ENCODE measurements at places on chromosomes 4 and X.
A peak's percentile ranks its signal among the peaks of the same experiment; 100 is the strongest.

DNA sequence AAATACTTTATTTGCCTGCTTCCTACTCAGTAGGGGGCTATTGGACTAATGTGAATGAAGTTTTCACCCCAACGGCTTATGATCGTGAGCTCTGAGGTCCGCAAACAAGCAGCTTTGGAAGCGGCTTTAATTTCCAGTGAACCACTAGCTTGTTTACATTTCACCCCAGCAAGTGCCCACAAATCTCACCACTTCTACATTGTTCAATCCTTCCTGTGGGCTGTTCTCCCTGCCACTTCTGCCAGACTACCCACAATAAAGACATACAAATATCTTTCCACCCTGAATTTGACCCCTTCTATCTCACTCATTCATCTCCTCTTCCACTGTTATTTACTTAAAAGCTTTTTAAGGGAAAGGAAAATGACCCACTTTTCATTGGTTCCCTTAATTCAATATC, 98.0 kb downstream of the CDS1 start:
- DNase-seq, result no peak

- DNase-seq, result no peak
Measured at GRCh38 chr4:176919631-176920030, 126.9 kb upstream of the VEGFC start.

GRCh38 chrX:7889135-7889534, 38.1 kb downstream of the PNPLA4 start:
- DNase-seq, result no peak

DNA sequence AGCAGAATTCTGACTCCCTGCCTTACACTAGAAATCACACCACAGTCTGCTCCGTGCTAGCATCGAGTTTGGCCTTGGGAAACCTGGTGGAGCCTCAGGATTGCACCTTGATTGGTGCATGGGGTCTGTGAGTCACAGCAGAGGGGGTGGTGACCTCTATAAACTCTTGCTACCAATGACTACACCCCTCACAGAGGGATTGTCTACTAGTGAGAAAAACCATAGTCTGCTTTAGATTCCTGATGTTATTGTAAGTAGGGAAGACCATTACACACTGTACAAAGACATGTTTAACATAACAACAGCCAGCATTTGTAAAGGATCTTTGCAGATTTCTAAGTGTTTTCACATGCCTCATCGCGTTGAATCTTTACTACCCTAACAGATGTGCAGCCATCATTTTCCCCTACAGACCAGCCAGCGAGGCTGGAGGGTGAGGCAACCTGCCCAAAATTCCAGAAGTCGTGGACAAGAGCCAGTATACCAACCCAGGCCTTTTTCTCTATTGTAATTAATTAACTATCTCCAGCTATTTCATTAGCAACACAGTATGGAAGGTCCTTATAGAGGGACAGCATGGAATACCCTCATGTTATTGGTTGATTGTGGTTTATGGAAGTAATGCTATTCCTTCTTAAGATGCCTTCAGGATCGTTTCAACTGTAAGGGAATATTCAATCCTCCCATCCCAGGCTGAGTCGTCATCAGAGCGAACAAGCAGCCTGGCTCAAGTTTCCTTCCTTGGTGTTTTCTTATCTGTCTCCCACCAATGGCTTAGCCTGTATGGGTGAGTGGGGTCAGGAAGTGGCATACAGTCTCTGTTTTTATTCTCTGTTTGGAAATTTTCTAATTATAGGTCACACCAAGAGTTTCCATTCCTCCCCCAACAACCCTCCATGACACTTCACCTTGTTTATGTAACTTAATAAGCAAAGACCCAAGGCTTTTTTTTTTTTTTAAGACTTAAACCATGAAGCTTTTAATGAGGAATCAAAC, 55.9 kb upstream of the KDR start:
- DNase-seq, result no peak

DNA sequence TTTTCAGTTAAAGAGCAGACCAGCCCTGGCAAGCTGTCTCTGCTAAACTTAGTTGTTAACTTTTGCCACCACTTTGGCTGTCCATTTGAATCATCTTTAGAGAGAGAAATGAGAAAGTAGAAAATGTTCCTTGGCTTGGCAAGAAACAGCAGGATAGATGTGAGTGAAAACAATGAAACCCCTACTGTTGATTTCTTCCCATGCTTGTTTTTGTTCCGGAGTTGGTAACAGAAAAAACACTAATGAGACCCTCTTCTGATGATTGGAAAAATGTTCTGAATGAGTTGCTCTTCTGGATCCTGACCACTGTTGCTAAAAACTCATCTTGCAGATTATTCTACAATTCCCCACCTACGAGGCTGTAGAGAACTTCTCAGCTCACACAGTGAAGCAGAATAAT, 203.3 kb downstream of the MAPK10 start:
- no peak for DNase-seq

DNA sequence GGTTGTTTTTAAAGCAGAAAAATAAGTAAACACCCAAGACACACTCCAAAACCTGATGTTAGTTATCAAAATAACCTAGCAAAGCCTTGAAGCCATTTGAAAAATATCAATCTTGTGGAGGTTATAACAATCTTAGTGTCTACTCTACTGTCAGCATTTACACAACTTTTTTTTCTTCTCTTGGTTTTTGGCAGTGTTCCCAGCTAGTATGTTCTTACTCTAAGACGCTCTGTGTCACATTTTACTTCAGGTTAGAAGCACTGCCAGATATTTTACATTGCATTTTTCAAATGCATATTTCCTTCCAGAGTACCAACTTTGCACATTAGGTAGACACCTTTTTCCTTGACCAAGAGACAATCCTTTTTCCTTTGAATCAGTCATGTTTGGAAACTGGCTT, 114.0 kb upstream of the INPP4B start:
- no peak for DNase-seq

- DNase-seq, result no peak
Measured at GRCh38 chr4:72383439-72383838, 185.6 kb downstream of the ADAMTS3 start.

DNA sequence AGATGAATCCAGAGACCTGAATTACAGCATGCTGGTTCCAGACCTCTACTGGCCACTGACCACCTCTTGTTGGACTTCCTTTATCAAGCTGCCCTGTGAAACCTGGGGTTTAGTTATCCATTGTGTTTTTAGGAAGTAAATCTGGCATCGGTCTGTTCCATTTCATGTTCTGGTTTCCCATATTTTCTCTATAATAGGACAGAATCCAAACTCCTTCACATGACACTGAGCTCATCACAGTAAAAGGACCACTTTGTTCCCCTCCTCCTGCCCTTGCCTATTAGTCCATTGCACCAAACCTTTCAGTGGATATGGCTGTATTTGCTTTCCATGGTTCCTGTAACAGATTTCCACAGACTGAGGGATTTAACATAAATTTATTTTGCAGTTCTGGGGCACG, 4.0 kb downstream of the MFAP3L start:
- no peak for DNase-seq

- no peak for DNase-seq
Measured at GRCh38 chr4:167956676-167957075, 135.7 kb upstream of the ANXA10 start.

- DNase-seq, result no peak
Measured at GRCh38 chrX:39690541-39691415, 407.0 kb downstream of the BCOR start.

GRCh38 chr4:40940756-40941155, 191.0 kb downstream of the NSUN7 start:
- DNase-seq, result no peak

DNA sequence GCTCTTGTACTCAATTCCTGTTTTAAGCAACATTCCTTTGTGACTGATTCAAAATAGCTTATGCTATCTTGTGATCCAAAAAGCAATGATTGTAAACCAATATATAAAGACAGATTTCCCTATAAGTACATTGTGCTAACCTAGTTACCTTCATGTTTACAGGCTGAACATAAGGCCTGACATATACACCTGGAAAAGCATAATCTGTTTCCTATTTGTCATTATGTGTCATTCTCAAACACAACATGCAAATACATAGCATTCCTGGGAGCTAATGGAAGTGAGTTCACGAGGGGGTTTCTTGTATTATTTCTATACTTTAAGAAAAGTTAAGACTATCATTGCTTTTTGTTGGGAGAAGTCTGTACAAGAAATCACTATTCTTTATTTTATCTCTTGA, 638.1 kb upstream of the AGA start:
- DNase-seq, result no peak

- DNase-seq, result peak; percentile 57
Measured at GRCh38 chrX:154436374-154436982, 476 bp upstream of the GDI1 start.

GRCh38 chr4:53321151-53321983, 44.5 kb downstream of the SCFD2 start:
- no peak for DNase-seq

DNA sequence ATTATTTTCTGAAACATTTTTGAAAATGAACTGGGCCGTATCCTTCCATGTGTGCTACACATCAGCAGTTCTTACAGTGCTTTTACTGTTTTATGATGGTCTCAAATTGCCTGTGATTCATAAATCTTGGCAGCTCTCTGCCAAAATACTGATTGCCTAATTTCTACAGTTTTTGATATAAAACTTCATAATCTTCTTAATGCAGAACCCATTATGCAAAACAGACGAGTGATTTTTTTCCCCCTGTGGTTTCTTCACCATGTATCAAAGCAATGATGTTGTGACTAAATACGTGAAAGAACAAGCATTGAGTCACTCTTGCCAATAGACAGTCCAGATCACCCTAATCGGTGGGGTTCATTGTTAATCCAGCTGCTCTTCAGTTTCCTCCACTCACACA, 156.4 kb upstream of the WDR1 start:
- no peak for DNase-seq

DNA sequence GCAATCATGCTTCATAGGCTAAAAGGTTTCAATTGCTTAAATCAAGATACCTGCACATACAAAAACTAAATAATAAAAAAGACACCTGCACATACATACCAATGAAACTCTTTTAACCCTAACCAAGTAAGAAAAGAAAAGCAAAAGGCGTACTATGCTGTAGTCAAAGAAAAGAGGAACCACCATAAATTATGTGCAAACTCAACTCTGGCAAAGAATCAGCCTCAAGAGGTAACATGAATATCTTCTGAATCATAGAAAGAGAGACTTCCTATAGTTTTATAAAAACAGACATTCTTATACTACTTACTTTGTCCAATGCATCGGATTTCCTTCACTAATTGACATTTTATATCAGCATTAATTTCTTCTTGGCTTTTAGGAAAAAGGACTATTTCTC, 29.3 kb downstream of the MMGT1 start:
- no peak for DNase-seq

DNA sequence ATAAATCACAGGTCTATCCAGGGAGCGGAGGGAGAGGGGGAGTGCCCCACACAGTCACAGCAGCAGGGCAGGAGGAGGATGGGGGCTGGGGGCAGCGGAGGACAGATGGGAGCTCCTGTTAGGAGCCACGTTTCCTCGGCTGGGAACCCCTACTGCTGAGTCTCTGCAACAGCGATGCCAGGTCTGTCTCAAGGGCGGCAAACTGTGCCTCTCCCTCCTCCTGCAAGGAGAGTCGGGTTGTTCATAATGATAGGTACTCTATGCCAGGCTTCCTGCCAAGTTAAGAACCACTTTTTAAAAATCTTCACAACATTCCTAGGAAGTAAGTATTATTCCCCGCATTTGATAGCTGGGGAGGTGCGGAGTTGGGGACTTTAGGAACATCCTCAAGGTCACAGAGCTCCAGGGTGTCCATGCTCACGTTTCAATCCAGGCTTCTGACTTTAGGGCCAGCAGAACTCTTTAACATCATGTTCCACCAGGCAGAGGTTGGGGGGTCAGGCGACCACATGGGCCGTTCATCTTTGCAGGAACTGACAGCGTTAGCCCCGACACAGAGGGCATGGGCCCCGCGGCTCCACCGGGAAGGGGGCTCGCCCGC, 98.3 kb upstream of the MAML3 start:
- DNase-seq, result peak; percentile 10

DNA sequence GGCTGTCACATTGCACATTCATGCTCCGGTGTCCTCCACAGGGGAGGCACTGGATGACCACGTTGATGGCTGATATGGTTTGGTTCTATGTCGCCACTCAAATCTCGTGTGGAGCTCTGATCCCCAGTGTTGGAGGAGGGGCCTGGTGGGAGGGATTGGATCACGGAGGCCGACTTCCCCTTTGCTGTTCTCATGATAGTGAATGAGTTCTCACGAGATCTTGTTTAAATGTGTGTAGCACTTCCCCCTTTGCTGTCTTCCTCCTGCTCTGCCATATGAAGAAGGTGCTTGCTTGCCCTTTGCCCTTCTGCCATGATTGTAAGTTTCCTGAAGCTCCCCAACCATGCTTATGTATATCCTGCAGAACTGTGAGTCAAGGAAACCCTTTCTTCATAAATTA, 22.3 kb upstream of the NAT8L start:
- no peak for DNase-seq

DNA sequence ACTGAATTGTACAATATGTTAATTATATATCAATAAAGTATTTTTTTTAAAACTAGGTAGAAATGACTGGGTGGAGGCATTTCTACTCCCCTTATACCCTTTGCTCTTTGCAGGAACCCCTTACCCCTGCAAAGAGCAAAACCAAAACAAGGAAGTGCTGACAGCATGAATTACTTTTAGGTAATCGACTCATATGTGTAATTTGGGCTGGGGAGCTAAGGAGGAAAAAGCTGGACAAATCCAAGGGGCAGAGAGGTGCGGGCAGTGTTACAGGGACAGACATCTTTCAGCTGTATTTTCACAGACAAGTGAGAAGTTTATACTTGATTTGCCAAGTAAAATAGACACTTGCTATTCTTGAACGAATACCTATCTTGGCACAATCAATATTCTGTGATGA, 35.5 kb downstream of the MANBA start:
- no peak for DNase-seq

DNA sequence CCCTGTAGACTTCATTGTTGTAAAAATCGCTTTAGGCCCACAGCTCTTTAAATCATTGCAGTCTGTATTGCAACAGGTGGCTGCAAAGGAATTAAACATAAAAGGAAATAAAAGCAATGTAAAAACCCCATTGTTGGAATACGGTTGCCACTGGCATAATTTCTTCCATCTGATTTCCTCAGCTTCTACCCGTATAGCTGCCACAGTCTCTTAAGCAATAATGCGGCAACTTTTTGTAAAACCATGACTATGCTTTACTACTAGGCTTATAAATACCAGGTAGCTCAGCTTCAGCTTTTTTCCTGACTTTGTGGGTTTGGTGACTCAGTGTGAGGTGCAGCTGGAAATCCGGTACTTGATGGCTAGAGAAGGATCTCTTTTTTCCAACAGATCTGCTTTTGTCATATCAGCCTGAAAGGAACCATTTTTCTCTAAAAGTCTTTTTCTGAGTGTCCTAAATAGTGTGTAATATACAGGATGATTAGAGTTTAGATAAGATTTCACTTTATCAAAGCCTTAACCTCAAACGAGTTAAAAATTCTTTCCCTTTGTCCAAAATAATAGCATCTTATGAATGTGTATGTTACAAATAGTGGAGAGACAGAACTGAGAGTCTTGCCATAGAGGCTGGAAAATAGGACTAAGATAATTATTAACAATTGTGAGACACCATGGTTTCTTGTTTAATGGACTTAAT, 268.0 kb downstream of the ADGRL3 start:
- no peak for DNase-seq

DNA sequence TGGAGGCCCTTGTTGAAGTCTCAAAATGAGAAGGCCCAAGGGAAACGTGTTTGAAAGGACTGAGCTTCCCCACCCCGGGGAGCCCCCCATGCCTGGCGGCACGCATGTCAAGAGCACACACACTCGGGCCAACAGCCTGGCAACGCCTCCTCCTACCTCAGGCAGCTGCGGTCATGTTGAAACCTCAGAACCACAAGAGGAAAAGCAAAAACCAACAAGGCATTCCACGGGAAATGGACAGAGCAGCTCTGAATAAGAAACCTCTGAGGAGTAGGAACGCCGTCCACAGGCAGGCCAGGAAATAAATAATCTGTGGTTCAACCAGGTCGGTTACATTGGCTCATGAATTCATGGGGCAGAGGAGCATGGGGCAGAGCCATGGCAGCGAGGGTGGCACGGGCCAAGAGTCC, 95.7 kb upstream of the AFAP1 start:
- DNase-seq, result no peak

Measured in NCI-H1930 (cell line).